Muscle of leg (tissue), 16 donors: ENCODE measurements at places on chromosomes 1 and 21. TPM values are rescaled to one million over a fixed set of nuclear protein-coding genes. Genes with fewer than 3 reads are reported as not detected.

Gene IQGAP3
- polyA plus RNA-seq = 9.5 TPM

Gene CAPN9
- polyA plus RNA-seq = 0.56 TPM

Gene MYCBP
- polyA plus RNA-seq = 29.6 TPM

Gene LAMC1
- polyA plus RNA-seq = 221 TPM

GRCh38 chr1:45490121-45490625 is 790 bp downstream of the TESK2 start:
- peak overlapping the region; percentile 85 for H3K4me3 ChIP-seq
- peak overlapping the region; percentile 76 for H3K27ac ChIP-seq
- peaks cover 2% of the 10 kb centered on the region for H3K4me1 ChIP-seq
- peaks cover 18% of the 10 kb centered on the region for H3K27me3 ChIP-seq

DNA sequence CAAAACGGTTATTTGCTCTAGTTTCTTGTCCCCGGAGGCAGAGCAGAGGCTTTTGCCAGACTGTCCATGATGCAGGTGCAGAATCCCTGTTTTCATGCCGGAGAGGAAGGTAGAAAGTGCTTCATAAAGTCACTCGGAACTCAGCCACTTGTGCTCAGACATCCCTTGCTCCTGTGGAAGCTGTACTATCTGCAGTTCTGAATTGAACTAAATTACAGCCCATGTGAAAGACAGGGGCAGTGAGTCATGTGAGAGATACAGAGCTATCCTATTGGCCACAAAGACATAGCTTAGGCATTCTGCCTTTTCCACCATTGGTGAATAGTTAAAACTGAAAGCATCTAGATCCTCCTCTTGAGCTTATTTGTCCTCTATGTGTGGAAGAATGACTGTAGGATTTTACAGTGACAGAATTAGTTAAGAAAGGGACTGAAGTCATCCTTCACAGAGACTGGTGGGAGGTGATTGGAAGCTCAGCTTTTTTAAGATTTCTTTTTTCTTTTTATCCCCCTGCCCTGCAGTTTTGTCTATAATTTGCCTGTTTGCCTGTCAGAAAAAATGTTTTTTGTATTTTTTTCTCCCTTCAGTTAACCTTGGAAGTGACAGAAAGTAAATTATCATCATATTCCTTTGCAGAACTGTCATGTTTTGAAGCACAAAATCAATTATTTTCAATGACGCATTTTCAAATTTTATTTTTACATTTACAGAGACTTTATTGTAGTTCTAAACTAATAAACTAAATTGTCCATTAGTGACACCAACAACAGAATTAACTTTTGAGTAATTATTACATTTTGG is 298.6 kb downstream of the PTPRC start:
- peak overlapping the region; percentile 94 for H3K27ac ChIP-seq
- peak; percentile 98 for DNase-seq
- H3K27me3 ChIP-seq = no peaks in the 10 kb centered on the region
- no peaks in the 10 kb centered on the region for H3K4me1 ChIP-seq

DNA sequence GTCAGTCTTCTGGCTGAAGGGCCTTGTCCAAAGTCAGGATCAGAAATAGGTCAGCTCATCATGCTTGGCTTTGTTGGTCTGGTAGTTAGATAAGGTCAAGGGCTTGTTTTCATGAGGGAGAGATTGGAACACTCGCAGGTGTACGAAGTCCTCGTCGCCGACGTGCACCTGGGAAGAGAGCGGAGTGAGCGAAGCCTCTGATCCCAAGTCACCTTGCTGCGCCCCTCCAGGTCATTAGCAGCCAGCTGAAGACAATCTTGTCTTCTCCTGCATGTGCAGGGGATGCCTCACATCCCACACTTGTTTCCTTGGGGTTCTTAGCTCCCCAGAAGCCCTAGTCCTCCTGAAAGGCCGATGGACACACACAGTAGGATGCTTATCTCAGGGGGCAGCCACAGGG is 1.9 kb downstream of the CSTB start:
- peaks cover 3% of the 10 kb centered on the region for H3K27me3 ChIP-seq
- DNase-seq = no peak
- peaks cover 18% of the 10 kb centered on the region for H3K36me3 ChIP-seq
- H3K4me1 ChIP-seq = peaks cover 4% of the 10 kb centered on the region

Gene NPR1
- 17.4 TPM for polyA plus RNA-seq

GRCh38 chr1:25425098-25426085 is 4.8 kb upstream of the RHCE start:
- no peaks in the 10 kb centered on the region for H3K27me3 ChIP-seq
- H3K4me3 ChIP-seq = no peak overlapping the region
- H3K36me3 ChIP-seq = no peaks in the 10 kb centered on the region
- no peaks in the 10 kb centered on the region for H3K4me1 ChIP-seq
- DNase-seq = no peak
- H3K27ac ChIP-seq = no peak overlapping the region

Gene TFF1
- 1.3 TPM for polyA plus RNA-seq

- no peak for DNase-seq
- H3K36me3 ChIP-seq = no peaks in the 10 kb centered on the region
- no peak overlapping the region for H3K27ac ChIP-seq
- no peaks in the 10 kb centered on the region for H3K4me1 ChIP-seq
These were observed 498 bp upstream of the CLCA2 start for GRCh38 chr1:86423473-86423872.

Gene TRIM58
- 3.3 TPM for polyA plus RNA-seq

Gene WNT3A
- not detected for polyA plus RNA-seq

- DNase-seq = peak; percentile 5
- H3K27ac ChIP-seq = no peak overlapping the region
- H3K36me3 ChIP-seq = no peaks in the 10 kb centered on the region
- H3K27me3 ChIP-seq = no peaks in the 10 kb centered on the region
These were observed 231.5 kb upstream of the SNX7 start for GRCh38 chr1:98429965-98430443.

Gene MYCL
- polyA plus RNA-seq = 4.0 TPM

- no peak overlapping the region for H3K4me3 ChIP-seq
- no peaks in the 10 kb centered on the region for H3K27me3 ChIP-seq
- peaks cover 42% of the 10 kb centered on the region for H3K36me3 ChIP-seq
- H3K27ac ChIP-seq = no peak overlapping the region
- H3K4me1 ChIP-seq = peaks cover 7% of the 10 kb centered on the region
- DNase-seq = peak; percentile 76
These were observed 8.0 kb downstream of the SDHB start for GRCh38 chr1:17045634-17046333.
